Epithelial cell of proximal tubule (primary cell): ENCODE measurements at places on chromosomes 7 and 10. TPM values are rescaled to one million over a fixed set of nuclear protein-coding genes. Genes with fewer than 3 reads are reported as not detected.

The EEPD1 gene
- 3.9 and 10.8 TPM in 2 replicates for total RNA-seq

The PYROXD2 gene
- 3.7 and 5.8 TPM in 2 replicates for total RNA-seq

The BEND7 gene
- total RNA-seq: 25.9 and 41.4 TPM in 2 replicates

The STOX1 gene
- 0.23 and 1.2 TPM in 2 replicates for total RNA-seq

The OGDHL gene
- 0.36 and 1.8 TPM in 2 replicates for total RNA-seq

The CYP3A4 gene
- not detected in 2 replicates for total RNA-seq

The BET1 gene
- 23.3 and 35.5 TPM in 2 replicates for total RNA-seq

The MMRN2 gene
- total RNA-seq: 0.17 TPM in 1 of 2 replicates, not detected in the other

GRCh38 chr10:69362471-69362954 lies 54.2 kb downstream of the TACR2 start:
- no peak for DNase-seq

DNA sequence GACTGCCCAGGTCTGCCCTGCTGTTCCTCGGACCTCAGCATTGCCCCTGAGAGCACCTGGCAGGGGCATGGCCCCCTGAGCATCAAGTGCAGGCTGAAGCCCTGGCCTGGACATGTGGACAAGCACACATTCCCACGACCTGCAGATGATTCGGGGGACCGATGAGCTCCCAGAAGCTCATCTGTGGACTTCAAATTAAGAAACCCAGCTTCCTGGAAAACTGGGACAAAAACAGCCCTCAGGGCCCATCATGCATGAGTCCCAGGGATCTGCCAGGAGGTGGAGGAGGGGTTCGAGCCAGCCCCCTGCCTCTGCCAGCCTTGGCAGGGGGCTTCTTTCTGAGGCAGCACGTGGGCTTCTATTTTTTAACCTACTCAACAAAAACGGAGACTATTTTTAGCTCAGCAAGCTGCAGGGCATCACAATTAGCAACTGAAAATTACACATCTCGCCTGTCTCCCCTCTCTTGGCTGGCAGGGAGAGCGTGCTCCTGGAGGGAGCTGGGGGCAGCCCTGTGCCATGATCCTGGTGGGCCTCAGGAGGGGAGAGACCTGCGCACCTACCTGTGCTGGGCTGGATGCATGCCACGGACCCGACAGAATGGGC lies 51.8 kb downstream of the RASGEF1A start:
- no peak for DNase-seq

DNA sequence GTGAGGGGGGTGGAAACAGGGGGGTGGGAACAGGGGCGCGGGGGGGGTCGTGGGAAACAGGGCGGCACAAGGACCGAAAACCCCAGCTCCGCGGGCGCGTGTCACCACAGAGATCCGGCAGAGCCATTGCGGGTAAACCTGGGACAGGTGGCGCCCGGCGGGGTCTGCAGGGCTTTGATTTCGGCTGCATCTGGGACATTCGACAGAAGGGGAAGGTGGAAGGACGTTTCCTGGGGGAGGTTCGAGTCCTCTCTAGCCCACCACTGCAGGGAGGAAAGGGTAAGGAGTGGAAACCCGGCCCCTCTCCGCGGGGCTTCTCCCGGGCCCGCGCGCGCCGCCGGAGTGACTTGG lies 7.5 kb downstream of the NKX2-3 start:
- DNase-seq: no peak

DNA sequence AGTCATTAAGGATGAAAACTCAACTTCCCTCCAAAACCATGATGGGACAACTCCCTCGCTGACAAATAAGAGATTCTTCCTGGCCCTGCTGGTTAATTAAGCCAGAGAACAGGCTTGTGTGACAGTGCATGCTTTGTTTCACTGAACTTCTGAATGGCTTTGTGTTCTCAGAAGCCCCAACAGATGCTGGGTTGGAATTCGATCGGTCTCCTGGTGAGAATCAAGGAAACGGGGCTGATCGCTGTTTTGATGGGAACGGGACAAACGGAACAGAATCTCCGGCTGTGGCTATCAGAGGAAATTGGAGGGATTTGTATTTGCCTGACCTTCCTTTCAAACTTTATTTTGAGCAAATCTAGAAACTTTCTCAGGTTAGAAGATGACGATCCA lies 145.0 kb downstream of the RNF216 start:
- DNase-seq: no peak

DNA sequence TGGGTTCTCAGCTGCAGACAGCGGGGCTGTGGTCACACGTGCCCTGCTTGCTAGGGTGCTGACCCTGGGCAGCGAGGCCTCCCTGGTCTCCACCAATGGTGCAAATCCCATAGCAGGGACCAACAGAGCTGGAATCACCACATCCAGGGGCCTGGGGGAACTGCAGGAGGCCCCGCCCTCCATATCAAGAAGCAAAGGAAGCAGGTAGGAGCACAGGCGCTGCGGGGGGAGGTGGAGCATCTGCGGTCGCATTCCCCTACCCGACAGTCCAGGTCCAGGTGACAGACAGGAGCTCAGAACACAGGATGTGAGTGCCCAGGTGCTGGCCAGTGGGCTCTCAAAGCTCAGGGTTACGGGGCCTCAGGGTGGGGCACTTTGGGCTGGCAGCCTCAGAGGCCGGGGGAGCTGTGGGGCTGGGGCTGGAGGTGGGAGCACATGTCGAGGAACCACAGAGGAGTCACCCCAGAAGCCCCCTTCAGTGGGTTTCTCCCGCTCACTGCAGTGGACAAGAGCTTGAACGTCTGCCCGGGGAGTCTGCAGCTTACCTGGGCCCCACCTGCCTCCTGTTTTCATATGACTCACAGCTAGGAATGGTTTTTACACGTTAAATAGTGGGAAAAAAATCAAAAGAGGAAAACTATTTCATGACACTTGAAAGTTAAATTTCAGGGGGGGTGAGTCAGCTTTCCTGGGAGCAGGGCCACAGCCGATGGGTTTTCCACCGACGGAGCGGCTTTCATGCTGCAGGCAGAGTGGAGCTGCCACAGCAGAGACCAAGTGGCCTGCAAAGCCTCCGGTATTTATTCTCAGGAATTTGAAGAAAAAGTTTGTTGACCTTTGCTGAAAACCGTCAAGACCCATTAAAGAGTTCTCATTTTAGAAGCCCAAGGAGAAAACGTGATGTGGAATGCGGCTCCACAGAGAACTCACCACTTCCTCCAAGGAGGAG lies 148.7 kb upstream of the PPP2R2D start:
- DNase-seq: no peak

DNA sequence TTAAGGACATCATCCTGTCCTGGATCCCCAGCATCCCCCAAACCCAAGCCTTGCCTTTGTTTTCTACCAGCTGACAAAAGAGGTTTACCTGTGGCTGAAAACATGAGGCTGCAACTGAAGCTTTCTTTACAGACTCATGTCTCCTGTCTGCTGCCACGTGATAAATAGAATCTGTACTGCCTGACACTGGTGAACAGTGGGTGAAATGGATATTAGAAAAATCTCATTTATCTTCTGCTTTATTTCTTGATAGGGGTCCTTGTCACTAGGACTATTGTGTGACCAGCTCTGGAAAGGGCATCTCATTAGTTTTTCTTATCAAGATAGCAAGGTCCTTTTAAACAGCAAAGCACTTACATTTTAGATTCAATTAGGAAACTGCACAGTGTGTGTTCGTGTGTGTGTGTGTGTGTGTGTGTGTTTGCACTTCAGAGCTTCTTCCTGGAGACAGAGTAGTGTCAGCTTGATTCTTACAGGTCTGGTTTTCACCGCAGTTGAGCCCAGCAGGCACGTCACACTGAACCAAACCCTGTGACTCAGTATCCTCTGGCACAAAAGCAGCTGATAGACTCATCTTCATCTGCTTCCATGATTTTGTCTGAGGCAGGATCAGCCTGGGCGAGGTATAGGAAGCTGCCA lies 373.5 kb upstream of the CELF2 start:
- DNase-seq: no peak

GRCh38 chr10:101021692-101022251 lies 9.2 kb downstream of the PDZD7 start:
- no peak for DNase-seq

DNA sequence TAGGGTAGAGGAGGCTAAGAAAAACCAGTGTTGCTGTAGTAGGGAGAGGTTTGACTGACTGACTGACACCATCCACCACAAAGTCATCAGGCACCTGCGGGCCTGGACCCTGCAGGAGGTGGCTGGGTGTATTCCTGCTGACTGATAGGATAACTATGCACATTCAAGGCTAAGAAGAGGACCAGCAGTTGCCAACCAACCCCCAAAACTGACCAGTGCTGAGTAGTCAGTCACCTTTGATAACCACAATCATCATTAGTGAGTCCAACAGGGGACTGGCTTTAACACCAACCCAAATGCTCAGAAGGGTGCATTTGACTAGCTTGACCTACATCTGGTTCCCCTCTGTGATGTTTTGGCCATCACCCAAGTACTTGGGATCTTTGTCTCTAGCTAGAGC lies 30.5 kb downstream of the PLXNA4 start:
- no peak for DNase-seq

DNA sequence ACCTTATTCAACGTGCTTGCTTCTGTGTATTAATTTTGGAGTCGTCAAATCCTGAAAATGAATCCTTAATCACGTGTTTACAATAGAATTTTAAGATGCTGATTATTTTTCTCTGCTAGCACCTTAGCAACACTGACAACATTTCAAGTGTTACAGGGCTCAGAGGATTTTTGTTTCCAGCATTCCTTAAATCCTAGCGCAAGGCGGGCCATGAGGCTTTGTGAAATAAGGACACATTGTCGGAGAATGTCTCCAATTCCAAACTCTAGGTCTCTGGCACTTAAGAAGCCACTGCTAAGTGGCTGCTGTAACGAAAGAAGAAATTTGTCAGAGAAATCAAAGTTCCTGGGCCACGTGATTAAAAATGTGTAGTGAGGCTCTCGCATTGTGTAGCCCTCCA lies 390.9 kb upstream of the CELF2 start:
- DNase-seq: no peak

DNA sequence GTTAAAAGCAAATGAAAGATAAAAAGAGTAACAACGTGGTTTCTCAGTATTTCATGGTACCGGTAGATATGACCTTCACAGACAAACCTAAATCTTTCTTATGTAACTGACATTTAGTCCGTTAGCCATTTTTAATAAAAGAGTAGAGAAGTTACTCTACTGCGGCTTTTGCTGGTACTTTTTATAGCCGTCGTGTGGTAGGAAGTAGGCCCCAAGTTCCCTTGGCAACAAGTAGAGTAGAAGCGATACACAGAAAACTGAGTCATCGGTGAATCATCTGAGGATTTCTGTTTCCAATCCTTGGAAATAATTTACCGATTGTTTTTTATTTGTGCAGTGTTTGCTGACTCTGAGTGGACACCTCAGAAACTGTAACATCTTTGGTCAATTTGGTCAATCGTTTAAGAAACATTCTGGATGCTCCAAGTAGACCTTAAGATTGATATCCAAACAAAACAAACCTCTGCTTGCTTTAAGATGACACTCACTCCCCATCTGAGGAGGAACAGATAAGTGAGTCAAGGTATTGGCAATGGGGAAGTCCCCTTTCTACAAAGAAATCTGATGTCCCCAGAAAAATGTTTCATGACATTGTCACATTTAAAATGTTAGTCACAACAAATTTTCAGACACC lies 63.9 kb upstream of the AHR start:
- DNase-seq: peak; percentile 89

GRCh38 chr10:1074748-1075308 lies 18.6 kb downstream of the WDR37 start:
- no peak for DNase-seq

GRCh38 chr10:79322616-79323543 lies 24.4 kb upstream of the PPIF start:
- DNase-seq: no peak

GRCh38 chr10:48768144-48768766 lies 83.6 kb downstream of the WDFY4 start:
- DNase-seq: no peak

GRCh38 chr7:1928645-1929348 lies 258.7 kb downstream of the ELFN1 start:
- no peak for DNase-seq

DNA sequence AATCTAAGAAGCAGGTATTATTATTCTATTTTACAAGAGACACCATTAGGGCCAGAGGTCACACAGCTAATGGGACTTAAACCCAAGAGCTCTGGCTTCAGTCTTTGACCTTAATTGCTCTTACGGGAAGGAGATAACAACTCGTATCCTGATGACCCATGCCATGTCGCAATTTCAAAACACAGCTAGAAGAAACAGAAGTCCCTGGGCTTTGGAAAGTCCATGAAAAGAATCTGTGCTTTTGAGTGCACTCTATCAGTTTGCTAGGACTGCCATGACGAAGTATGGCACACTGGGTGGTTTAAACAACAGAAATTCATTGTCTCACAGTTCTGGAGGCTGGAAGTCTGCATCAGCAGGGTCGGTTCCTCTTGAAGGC lies 247.8 kb upstream of the AOAH start:
- no peak for DNase-seq

- peak; percentile 36 for DNase-seq
Observed at GRCh38 chr7:117895276-117895675, 22.0 kb upstream of the CTTNBP2 start.

DNA sequence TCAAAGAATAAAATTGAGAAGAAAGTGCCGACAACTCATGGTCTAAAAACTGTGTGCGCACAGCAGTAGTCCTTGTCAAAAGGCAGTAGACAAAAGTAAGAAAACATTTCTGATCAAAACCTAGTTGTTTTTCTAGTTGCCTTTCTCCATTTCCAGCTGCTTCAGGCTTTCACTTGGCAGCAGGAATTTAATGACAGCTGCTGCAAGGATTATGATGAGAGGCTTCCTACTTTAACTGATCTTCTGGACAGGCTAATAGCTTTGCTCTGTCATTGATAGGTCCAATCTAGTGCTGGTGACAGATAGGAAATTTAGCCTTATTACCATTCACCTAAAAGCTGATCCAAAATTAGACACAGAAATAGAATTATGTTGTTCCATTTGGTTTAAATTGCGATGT lies 110.7 kb upstream of the SEMA3C start:
- no peak for DNase-seq

- no peak for DNase-seq
Observed at GRCh38 chr10:4846775-4847174, 20.8 kb downstream of the AKR1E2 start.

- DNase-seq: no peak
Observed at GRCh38 chr10:89458784-89459183, 44.4 kb downstream of the IFIT5 start.

- DNase-seq: no peak
Observed at GRCh38 chr10:101272229-101272868, 43.1 kb upstream of the LBX1 start.
